ENCODE measurements at places on chromosomes 16 and 17. TPM values are rescaled to one million over a fixed set of nuclear protein-coding genes. Genes with fewer than 3 reads are reported as not detected.

ITPRIPL2 gene
- total RNA-seq, result 12.0 TPM

KRT36 gene
- not detected for total RNA-seq

ADAD2 gene
- total RNA-seq, result not detected

ENGASE gene
- total RNA-seq, result 15.9 TPM

TM4SF5 gene
- total RNA-seq, result 0.39 TPM

CCDC40 gene
- 7.5 TPM for total RNA-seq

MSLN gene
- 2.5 TPM for total RNA-seq

RPAIN gene
- total RNA-seq, result 33.3 TPM

DNAH17 gene
- total RNA-seq, result 1.8 TPM

DPEP3 gene
- not detected for total RNA-seq

VASN gene
- 6.0 TPM for total RNA-seq

ALOX15 gene
- 0.08 TPM for total RNA-seq

DNAAF1 gene
- 0.46 TPM for total RNA-seq

FBXL16 gene
- 11.9 TPM for total RNA-seq

KRT33A gene
- total RNA-seq, result not detected

PIMREG gene
- 51.1 TPM for total RNA-seq

RNU2-1 gene
- not detected for total RNA-seq

SALL1 gene
- total RNA-seq, result 0.38 TPM

MYH2 gene
- total RNA-seq, result not detected

PABPN1L gene
- total RNA-seq, result not detected

SOST gene
- not detected for total RNA-seq

VMO1 gene
- total RNA-seq, result 1.1 TPM

OR1D5 gene
- not detected for total RNA-seq

PMFBP1 gene
- 0.12 TPM for total RNA-seq

CRYBA1 gene
- total RNA-seq, result not detected

CA7 gene
- total RNA-seq, result not detected

NXN gene
- 24.8 TPM for total RNA-seq

CX3CL1 gene
- total RNA-seq, result 0.22 TPM

SNX20 gene
- not detected for total RNA-seq

PCTP gene
- 20.7 TPM for total RNA-seq

FNDC8 gene
- total RNA-seq, result 0.07 TPM

ABCA10 gene
- 0.07 TPM for total RNA-seq

CACNG1 gene
- 0.21 TPM for total RNA-seq

CARD14 gene
- total RNA-seq, result 0.28 TPM

GP1BA gene
- total RNA-seq, result not detected

ZSCAN10 gene
- not detected for total RNA-seq

SULT1A1 gene
- 5.2 TPM for total RNA-seq

RUNDC3A gene
- 0.81 TPM for total RNA-seq

TRPV3 gene
- total RNA-seq, result 0.39 TPM

LGALS9C gene
- total RNA-seq, result not detected

ST6GALNAC2 gene
- 0.58 TPM for total RNA-seq

CFAP97D1 gene
- 0.03 TPM for total RNA-seq

LGALS9B gene
- not detected for total RNA-seq

PERCC1 gene
- not detected for total RNA-seq

ABCA9 gene
- not detected for total RNA-seq

SOCS7 gene
- total RNA-seq, result 11.6 TPM

CACNG3 gene
- total RNA-seq, result not detected

RTN4RL1 gene
- 12.8 TPM for total RNA-seq

CCL4L2 gene
- not detected for total RNA-seq

CD7 gene
- total RNA-seq, result 0.17 TPM

NPIPA7 gene
- 14.1 TPM for total RNA-seq

NLK gene
- 11.6 TPM for total RNA-seq

CAVIN1 gene
- 430 TPM for total RNA-seq

TNFSF13 gene
- 0.83 TPM for total RNA-seq

All from A549 treated with Hydrocortisone at 1 μM for 4 hours (cell line).